Activated CD4-positive, alpha-beta memory T cell treated with anti-CD3 and anti-CD28 coated beads for 36 hours (primary cell): ENCODE measurements at places on chromosomes 3 and 15. TPM values are rescaled to one million over a fixed set of nuclear protein-coding genes. Genes with fewer than 3 reads are reported as not detected.

DNA sequence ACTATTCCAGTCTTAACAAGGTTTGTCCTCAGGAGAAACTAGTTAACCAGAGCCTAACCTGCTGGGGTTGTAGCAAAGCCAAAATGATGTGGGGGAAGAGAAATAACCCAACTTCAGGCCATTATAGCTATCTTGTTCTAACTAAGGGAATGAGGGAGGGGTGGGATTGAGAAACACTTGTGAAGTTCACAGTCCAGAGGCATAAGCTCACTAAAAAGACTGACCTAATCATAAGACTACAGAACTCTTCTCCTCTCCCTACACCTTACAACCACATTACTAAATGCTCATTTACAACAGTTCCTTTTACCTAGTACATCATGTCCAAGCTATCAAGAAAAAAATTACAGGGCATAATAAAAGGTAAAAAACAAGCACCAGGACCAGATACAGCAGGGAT lies 52.8 kb downstream of the UBE3A start:
- no peak for DNase-seq
- H3K27me3 ChIP-seq = no peaks in the 10 kb centered on the region
- no peak overlapping the region for H3K4me3 ChIP-seq
- H3K4me1 ChIP-seq = peaks cover 32% of the 10 kb centered on the region
- H3K36me3 ChIP-seq = peaks cover 68% of the 10 kb centered on the region

DNA sequence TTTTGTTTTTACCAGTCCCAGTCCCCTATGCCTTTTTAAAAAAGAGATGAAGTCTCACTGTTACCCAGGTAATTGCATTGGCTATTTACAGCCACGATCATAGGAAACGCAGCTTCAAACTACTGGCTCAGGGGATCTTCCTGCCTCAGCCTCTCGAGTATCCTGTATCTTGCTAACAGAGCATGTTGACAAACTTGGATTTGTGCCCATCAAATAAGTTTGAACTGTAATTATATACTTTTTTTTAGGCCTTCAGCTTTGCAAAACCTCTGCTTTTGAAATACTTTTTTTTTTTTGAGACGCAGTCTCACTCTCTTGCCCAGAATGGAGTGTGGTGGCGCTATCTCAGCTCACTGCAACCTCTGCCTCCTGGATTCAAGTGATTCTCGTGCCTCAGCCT lies 3.0 kb upstream of the EDEM1 start:
- H3K4me1 ChIP-seq = peaks cover 20% of the 10 kb centered on the region
- H3K4me3 ChIP-seq = no peak overlapping the region
- peaks cover 24% of the 10 kb centered on the region for H3K36me3 ChIP-seq
- no peaks in the 10 kb centered on the region for H3K27me3 ChIP-seq
- H3K27ac ChIP-seq = no peak overlapping the region

DNA sequence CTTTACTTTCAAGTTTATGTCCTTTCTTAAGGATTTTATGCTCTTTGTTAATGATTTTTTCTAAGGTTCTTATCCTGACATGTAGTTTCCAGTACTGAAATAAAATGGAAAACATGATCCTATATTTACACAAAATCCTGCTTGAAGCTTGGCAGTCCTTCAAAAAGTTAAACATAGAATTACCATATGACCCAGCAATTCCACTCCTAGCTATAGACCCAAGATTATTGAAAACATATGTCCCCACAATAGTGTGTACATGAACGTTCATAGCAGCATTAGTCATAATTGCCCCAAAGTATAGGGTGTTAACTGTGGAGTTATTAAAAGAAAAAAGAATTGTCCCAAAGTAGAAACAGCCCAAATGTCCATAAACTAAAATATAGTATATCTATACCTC lies 33.2 kb downstream of the ITGB5 start:
- no peaks in the 10 kb centered on the region for H3K36me3 ChIP-seq
- no peak overlapping the region for H3K27ac ChIP-seq
- no peak overlapping the region for H3K4me3 ChIP-seq
- peaks cover 16% of the 10 kb centered on the region for H3K27me3 ChIP-seq
- no peak for DNase-seq

GRCh38 chr15:77608774-77609173 lies 23.9 kb downstream of the LINGO1 start:
- H3K27ac ChIP-seq = no peak overlapping the region
- H3K36me3 ChIP-seq = no peaks in the 10 kb centered on the region
- DNase-seq = no peak
- no peaks in the 10 kb centered on the region for H3K27me3 ChIP-seq

DNA sequence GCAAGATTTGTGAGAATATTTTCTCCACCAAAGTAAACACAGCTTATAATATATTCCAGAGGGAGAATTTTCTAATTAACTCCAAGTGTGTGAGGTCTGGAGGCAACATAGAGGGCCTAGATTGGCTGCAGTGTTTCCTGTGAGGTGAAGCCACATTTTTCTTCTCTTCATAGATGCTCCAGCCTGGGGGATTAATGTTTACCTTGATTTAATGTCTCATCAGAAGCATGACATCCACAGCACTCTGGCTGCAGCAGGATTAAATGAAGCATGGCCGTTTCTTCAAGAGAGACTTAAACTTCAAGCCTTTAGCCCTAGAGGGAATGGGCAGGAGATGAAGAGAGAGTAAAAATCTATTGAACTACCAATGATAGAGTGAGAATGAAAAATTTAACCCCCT lies 137.9 kb upstream of the ZBTB20 start:
- H3K27me3 ChIP-seq = no peaks in the 10 kb centered on the region
- no peak for DNase-seq
- no peak overlapping the region for H3K27ac ChIP-seq
- peaks cover 4% of the 10 kb centered on the region for H3K4me1 ChIP-seq
- peaks cover 2% of the 10 kb centered on the region for H3K36me3 ChIP-seq

DNA sequence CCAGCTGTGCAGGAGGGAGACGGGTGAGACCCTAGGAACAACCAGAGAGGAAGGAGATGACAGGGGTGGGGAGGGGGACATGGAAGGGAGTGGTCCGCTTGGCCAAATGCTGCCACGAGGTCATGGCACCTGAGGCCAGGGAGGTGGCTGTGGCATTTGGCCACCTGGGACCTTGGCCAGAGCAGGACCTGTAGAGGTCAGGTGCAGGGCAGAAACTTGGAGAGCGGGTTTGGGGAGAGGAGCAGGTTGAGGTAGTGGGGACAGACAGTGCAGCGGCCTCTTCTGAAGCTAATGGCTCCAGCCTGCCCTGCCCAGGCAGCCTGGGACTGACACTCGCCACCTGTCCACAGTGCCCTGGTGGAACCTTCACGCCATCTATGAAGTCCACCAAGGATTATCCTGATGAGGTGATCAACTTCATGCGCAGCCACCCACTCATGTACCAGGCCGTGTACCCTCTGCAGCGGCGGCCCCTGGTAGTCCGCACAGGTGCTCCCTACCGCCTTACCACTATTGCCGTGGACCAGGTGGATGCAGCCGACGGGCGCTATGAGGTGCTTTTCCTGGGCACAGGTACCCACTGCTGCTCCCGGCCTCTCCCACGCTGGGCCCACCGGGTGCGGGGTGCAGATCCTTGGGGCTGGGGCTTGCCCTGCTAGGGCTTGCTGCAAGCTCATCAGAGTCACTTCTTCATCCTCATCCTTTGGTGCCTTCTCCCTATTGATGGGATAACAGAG lies 7.0 kb upstream of the GNAT1 start:
- no peak overlapping the region for H3K4me3 ChIP-seq
- no peak for DNase-seq
- no peaks in the 10 kb centered on the region for H3K4me1 ChIP-seq
- no peaks in the 10 kb centered on the region for H3K27me3 ChIP-seq

Gene XCR1
- 0.05 TPM for total RNA-seq

Gene CCR8
- 0.48 TPM for total RNA-seq
